ENCODE measurements at places on chromosomes 16 and 17. TPM values are rescaled to one million over a fixed set of nuclear protein-coding genes. Genes with fewer than 3 reads are reported as not detected.

DNA sequence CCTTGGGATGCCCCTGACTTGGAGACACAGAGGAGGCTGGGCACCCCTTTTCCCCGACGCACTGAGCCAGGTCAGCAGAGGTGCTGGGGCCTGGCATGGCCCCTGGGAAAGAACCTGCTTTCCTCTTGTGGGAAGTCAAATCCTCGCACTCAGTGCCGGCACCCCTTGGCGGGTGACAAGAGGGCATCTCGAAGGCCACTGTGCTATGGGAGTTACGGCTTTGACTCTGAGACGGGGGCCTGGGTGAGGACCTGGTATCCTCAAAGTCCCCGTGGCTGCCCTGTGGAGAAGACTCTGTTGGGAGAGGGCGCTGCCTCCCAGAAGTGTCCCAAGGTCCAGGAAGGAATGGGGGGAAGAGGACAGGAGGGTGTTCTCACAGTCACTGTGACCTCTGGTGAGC, 117.0 kb downstream of the METRNL start:
- H3K27me3 ChIP-seq = no peaks in the 10 kb centered on the region
- H3K4me1 ChIP-seq = no peaks in the 10 kb centered on the region
- no peaks in the 10 kb centered on the region for H3K36me3 ChIP-seq
- no peak for DNase-seq
- no peak overlapping the region for H3K4me3 ChIP-seq

DNA sequence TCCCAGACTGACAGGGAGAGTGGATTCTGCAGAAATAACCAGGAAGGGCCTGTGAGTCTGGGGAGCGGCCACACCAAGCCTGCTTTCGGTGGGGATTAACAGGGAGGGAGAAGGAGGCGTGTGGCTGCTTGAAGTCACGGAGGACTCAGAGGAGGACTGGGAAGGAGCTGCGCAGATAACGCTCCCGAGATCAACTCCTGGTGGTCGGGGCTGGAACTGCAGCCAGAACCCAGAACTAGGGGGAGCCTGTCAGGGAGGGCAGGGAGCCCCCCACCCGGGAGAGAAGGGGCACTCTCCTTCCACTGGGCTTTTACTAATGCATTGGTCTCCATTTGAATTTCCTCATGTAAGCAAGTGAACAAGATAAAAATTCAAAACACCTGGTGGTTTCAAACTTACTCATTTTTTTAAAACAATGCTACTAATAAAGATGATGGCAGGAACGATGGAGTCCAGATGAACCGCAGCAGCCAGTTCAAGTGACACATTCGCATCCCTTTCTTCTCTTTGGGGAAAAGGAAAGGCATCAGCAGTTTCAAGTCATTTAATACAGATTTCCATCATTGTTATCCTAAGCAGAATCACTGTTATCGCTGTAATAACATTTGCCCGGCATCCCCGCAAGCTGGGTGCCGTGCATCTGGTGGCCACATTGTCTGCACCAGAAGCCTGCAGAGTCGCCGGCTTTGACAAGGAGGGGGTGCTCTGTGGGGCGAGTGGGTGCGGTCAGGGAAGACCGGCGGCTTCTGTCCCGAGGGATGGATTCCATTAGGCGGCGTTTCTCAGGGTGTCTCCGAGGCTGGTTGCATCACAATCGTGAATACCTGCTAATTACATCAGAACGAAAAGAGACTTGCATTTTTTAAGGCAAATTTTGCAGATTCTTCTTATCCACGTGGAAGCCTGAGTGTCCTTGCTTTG, 183.0 kb downstream of the FOXL1 start:
- no peaks in the 10 kb centered on the region for H3K36me3 ChIP-seq
- DNase-seq = peak; percentile 71
- no peak overlapping the region for H3K4me3 ChIP-seq

SEPHS2 gene
- 14.0 TPM for total RNA-seq

GRCh38 chr16:79792664-79793351, 192.3 kb upstream of the MAF start:
- no peak for DNase-seq
- no peaks in the 10 kb centered on the region for H3K36me3 ChIP-seq
- peaks cover 4% of the 10 kb centered on the region for H3K27me3 ChIP-seq

MAFG gene
- total RNA-seq = 14.8 TPM

DNA sequence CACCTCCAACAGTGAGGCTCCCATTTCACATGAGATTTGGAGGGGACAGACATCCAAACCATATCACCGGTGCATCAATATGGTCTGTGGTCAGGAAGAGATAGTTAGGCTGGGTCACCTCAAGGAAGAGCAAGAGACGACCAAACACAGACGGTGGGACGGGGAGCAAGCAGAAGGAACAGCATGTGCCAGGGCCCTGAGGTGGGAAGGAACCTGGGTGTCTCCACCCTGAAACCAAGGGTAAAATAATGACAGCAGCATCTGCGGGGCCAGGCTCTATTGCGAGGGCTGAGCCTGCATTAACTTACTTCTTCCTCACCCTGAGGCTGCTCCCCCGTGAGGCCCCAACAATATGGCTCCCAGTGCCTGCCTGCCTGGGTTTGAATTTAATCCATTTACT, 8.9 kb upstream of the PRSS21 start:
- no peaks in the 10 kb centered on the region for H3K36me3 ChIP-seq
- no peak overlapping the region for H3K4me3 ChIP-seq
- H3K4me1 ChIP-seq = no peaks in the 10 kb centered on the region
- no peak for DNase-seq

- H3K27ac ChIP-seq = no peak overlapping the region
- H3K4me3 ChIP-seq = no peak overlapping the region
- H3K27me3 ChIP-seq = no peaks in the 10 kb centered on the region
- H3K36me3 ChIP-seq = no peaks in the 10 kb centered on the region
These were observed 60.6 kb downstream of the SCNN1B start for GRCh38 chr16:23362460-23363317.

CTRL gene
- 2.7 TPM for total RNA-seq

KIFC3 gene
- 28.4 TPM for total RNA-seq

- peak overlapping the region; percentile 39 for H3K27ac ChIP-seq
- no peak overlapping the region for H3K4me3 ChIP-seq
- H3K4me1 ChIP-seq = peaks cover under 1% of the 10 kb centered on the region
- H3K36me3 ChIP-seq = no peaks in the 10 kb centered on the region
- no peak for DNase-seq
These were observed 7.4 kb downstream of the ZNF750 start for GRCh38 chr17:82832411-82832810.

CCT6B gene
- total RNA-seq = 5.6 TPM

- H3K4me1 ChIP-seq = peaks cover 53% of the 10 kb centered on the region
- no peaks in the 10 kb centered on the region for H3K27me3 ChIP-seq
- no peak overlapping the region for H3K4me3 ChIP-seq
- H3K36me3 ChIP-seq = no peaks in the 10 kb centered on the region
- peak; percentile 79 for DNase-seq
These were observed 73.1 kb upstream of the TANC2 start for GRCh38 chr17:62892870-62893338.

GRCh38 chr17:48499248-48499647, 31.6 kb downstream of the HOXB1 start:
- H3K27ac ChIP-seq = no peak overlapping the region
- no peaks in the 10 kb centered on the region for H3K36me3 ChIP-seq
- H3K4me3 ChIP-seq = no peak overlapping the region

HELZ gene
- total RNA-seq = 22.7 TPM

DNA sequence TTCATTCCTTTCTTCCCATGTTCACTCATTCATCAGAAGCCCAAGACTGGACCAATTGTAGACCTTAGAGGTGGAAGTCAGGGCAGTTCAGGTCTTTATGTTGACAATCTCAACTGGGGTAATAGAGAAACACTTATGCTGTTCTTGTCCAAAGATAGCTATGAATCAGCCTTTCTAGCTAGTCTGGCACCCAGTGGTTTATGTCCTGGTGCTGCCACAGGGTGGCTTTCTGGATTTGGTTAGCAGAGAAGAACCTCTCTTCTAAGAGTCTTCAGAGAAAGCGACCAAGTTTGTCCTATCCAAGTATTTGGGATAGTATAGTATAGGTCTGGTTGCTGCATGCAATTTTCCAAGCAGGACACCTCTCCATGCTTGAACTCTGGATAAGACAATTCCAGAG, 83.3 kb downstream of the NOG start:
- H3K4me1 ChIP-seq = no peaks in the 10 kb centered on the region
- H3K36me3 ChIP-seq = no peaks in the 10 kb centered on the region
- no peak overlapping the region for H3K4me3 ChIP-seq
- H3K27ac ChIP-seq = no peak overlapping the region
- peaks cover 36% of the 10 kb centered on the region for H3K27me3 ChIP-seq
- DNase-seq = no peak

CES5A gene
- total RNA-seq = not detected

GLIS2 gene
- total RNA-seq = 10.4 TPM

CTRB2 gene
- total RNA-seq = 0.63 TPM

DNA sequence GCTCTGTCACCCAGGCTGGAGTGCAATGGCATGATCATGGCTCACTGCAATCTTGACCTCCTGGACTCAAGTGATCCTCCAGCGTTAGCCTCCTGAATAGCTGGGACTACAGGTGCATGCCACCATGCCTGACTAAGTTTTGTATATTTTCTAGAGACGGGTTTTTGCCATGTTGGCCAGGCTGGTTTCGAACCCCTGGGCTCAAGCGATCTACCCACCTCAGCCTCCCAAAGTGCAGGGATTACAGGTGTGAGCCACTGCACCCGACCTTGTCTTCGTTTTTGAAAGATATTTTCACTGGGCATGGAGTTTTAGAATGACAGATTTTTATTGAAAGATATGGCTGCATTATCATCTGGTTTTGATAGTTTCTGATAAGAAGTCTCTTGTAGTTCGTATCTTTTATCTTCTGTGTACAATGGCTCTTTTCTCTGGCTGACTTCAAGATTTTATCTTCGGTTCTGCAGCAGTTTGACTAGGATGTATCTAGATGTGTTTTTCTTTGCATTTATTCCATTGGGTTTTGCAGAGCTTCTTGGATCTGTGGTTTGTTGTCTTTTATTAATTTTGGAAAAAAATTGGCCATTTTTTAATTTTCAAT, 14.6 kb downstream of the ADGRG5 start:
- no peak overlapping the region for H3K4me3 ChIP-seq
- H3K4me1 ChIP-seq = no peaks in the 10 kb centered on the region
- H3K27ac ChIP-seq = no peak overlapping the region
- no peaks in the 10 kb centered on the region for H3K36me3 ChIP-seq

ORC6 gene
- 19.1 TPM for total RNA-seq

NR1D1 gene
- total RNA-seq = 3.7 TPM

- H3K27ac ChIP-seq = no peak overlapping the region
- no peaks in the 10 kb centered on the region for H3K36me3 ChIP-seq
- no peak for DNase-seq
- H3K4me1 ChIP-seq = peaks cover 20% of the 10 kb centered on the region
These were observed 26.8 kb upstream of the CIBAR2 start for GRCh38 chr16:85138825-85139627.

CARHSP1 gene
- total RNA-seq = 158 TPM

- H3K27me3 ChIP-seq = no peaks in the 10 kb centered on the region
- no peaks in the 10 kb centered on the region for H3K36me3 ChIP-seq
- no peak overlapping the region for H3K4me3 ChIP-seq
These were observed 58.1 kb upstream of the ADORA2B start for GRCh38 chr17:15886804-15887203.

- no peaks in the 10 kb centered on the region for H3K36me3 ChIP-seq
- peak overlapping the region; percentile 16 for H3K27ac ChIP-seq
- peaks cover 12% of the 10 kb centered on the region for H3K4me1 ChIP-seq
- DNase-seq = no peak
- no peak overlapping the region for H3K4me3 ChIP-seq
These were observed 25.2 kb downstream of the LYRM1 start for GRCh38 chr16:20925751-20926150.

GRIN2A gene
- 1.7 TPM for total RNA-seq

DNA sequence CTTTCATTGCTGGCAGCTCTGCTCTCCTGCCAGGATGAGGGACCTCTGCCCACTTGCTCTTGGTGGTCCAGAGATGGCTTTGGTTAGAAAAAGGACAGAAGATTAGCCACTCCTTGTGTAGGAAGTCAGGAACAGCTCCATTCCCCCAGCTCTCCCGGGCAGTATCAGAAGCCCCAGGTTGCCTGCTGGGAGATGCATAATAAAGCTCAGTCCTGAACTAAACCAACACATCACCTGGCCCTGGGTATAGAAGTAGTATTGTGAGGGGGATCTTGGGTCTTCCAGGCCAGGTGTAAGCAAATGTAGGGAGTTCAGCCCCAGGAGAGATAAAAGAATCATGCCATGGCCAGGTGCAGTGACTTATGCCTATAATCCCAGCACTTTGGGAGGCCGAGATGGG, 52.4 kb downstream of the NEUROD2 start:
- no peak for DNase-seq
- H3K4me3 ChIP-seq = no peak overlapping the region

GRCh38 chr16:87960852-87961251, 9.6 kb downstream of the BANP start:
- H3K27me3 ChIP-seq = no peaks in the 10 kb centered on the region
- no peak for DNase-seq
- H3K4me1 ChIP-seq = peaks cover 12% of the 10 kb centered on the region
- no peak overlapping the region for H3K4me3 ChIP-seq
- H3K36me3 ChIP-seq = no peaks in the 10 kb centered on the region
- no peak overlapping the region for H3K27ac ChIP-seq

TPSAB1 gene
- total RNA-seq = not detected

- no peak for DNase-seq
- H3K4me1 ChIP-seq = peaks cover 26% of the 10 kb centered on the region
- no peaks in the 10 kb centered on the region for H3K27me3 ChIP-seq
- H3K27ac ChIP-seq = no peak overlapping the region
These were observed 10.7 kb downstream of the METTL9 start for GRCh38 chr16:21610006-21610544.

Data from cardiac muscle cell (in vitro differentiated cells and primary cell).